ENCODE measurements at places on chromosomes 3 and 15.

- no peak for DNase-seq
These were observed 14.0 kb upstream of the SPINK8 start for GRCh38 chr3:48347500-48347899.

GRCh38 chr15:48570822-48571221, 74.7 kb downstream of the FBN1 start:
- no peak for DNase-seq

DNA sequence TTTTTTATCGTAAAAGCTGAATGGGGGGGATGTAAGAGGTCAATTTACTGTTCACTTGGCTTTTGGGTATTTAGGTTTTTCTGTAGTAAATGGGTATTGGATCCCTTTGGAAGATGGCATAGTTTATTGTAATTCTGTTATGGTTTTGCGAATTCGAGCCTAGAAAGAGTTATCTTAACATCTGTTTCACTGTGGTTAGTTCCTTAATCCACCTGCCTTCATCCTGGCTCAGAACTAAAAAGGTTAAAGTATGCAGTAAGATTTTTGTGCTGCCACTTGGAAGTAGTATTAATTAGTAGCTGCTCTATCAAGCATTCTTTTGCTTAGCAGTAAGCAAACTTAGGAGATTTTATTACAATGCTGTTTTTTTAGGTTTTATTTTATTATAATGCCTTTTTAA, 62.4 kb downstream of the ARIH1 start:
- no peak for DNase-seq

GRCh38 chr15:72058585-72058984, 59.4 kb downstream of the MYO9A start:
- DNase-seq: no peak

DNA sequence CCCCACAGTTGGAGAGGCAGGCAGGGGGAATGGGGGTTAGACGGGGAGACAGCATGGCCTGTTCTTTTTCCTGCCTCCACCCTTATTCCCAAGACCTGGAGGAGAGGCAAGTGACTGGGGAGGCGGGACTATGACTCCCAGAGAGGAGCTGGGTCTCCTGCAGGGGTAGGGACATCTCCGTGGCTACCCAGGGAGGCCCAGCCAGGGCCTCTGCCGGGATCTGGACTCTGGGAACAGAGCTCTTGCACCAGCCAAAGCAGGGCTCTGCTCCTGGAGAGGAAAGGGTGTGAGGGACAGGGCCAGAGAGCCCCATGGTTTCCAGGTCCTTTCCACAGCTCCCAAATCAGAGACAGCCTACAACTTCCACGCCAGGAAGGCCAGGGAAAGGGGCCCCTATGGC, 22.8 kb downstream of the CFAP100 start:
- no peak for DNase-seq

- no peak for DNase-seq
These were observed 243.2 kb upstream of the RGMA start for GRCh38 chr15:93332168-93332553.

Measured in GM04504 (cell line).